Activated CD8-positive, alpha-beta memory T cell treated with anti-CD3 and anti-CD28 coated beads, Interleukin-2, amount 50 U/mL, for 48 hours (primary cell): ENCODE measurements at places on chromosomes 2 and 18.

- DNase-seq, result no peak
These were observed 400.5 kb upstream of the FSIP2 start for GRCh38 chr2:185338104-185338503.

DNA sequence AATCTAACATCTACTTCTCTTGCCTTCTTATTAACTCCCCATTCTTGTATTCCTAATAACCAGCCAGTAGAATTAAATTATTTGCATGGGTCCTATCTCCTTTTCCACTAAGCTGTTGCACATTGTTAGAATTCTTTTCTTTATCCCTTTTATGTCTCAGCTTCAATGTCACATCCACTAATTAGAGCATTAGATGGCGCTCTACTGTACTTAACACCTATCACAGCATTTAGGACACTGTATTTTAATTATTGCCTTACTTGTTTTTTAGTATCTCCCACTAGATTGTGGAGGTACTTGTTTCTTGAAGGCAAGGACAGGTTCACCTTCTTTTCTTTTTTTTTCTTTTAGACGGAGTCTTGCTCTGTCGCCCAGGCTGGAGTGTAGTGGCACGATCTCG lies 3.8 kb downstream of the LIPT1 start:
- no peak for DNase-seq

GRCh38 chr2:196513796-196514526 lies 125.6 kb upstream of the CCDC150 start:
- no peak for DNase-seq

GRCh38 chr2:100606726-100607343 lies 44.0 kb downstream of the PDCL3 start:
- no peak for DNase-seq

- DNase-seq, result no peak
These were observed 562.8 kb upstream of the SALL3 start for GRCh38 chr18:78416853-78417252.

GRCh38 chr2:218079943-218080913 lies 11.2 kb downstream of the RUFY4 start:
- DNase-seq, result no peak

DNA sequence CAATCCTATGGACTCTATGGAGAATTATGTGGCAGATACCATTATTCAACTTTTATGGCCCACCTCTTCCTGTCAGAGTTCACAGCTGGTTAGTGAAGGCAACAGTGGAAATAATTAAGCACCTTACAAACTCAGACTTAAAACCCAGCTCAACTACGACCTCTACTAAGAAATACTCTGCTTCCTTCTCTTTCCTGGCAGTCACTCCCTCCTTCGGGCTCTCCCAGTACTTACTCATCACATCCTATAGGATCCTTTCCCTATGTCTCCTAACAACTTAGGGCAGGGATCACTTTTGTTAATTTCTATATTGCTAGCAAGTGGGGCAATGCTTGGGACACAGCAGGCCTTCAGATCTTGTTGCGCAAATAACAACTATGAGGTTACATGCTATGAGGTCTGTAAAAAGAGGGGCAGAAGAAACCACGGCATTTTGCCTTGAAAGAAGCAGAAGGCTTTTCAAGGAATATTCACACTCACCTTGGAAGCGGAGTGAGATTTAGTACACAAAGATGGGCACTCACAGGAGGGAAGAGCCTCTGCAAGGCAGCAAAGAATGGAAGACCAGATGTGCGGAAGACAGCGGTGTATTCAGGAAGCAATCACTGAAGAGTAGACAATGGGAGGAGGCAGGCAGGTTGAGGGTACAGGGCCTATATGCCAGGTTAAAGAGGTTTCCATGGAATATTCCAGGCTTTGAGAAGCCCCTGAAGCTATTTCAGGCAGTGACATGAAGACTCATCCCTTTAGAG lies 2.1 kb downstream of the STK39 start:
- DNase-seq, result no peak

DNA sequence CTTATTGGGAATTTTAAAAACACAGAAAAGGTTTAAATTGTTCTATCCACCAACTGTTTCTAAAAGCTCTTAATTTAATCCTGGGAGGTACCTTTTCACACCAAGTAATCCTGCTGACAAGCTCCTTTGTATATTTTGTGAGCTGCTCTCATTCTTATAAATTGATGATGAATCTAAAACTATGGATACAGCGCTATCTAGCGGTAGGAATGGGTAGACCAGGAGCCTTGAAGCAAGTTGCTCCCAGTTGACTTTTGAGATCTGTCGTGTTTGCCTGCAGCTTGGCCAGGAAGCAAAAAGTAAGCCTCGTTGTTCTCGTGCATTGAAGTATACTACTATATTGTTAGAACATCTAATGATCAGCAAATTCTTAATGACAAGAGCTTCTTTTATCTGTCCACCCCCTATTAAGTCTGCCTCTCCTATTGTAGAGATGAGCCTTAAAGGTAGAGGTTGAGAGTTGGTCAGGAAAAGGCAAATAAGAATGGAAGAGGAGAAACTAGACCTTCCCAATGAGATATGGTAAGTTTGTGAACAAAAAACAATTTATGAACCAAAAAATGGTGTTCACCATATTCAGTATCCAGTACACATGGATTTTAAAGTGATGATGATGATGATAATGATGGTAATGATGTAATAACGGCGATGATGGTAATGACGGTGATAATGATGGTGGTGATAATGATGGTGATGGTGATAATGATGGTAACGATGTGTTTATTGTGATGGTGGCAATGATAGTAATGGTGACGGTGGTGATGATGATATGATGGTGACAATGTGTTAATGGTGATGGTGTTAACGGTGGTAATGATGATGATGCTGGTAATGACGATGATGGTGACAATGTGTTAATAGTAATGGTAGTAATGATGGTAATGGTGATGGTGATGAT lies 212.1 kb upstream of the NCKAP5 start:
- no peak for DNase-seq

DNA sequence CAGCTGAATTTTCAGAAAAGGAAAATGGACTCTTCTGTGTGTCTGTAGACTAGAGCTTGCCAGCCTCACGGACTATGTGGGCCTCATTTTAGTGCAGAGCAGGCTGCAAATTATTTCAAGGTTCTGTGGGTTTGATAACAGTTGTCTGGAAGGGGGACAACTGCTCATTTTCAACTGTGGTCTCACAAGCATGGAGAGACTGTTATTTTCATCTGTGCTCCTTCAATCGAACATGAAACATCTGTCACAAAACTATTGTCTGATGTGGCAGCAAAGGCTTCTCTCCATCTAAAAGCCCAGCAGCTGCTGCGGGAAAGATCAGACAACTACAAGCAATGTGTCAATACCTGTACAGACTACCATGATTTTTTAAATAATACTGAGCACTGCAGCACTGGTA lies 211.8 kb downstream of the LRRTM4 start:
- DNase-seq, result no peak

DNA sequence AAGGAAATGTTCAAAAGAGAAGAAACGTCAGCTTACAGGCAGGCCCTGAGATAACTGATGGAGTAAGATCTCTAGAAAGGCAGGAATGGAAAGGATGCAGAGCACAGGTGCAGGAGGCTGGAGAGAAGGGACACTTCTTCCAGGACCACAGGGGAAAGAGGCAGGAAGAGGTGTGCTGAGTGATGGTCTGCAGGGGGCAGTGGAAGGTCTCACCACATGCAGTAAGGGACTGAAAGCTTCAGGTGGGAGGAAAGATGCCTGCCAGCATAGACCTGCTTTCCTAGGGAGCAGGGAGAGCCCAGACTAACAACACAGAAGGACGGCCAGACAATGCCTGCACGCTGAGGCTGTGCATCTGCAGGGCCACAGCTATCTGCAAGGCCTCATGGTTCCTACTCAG lies 156.8 kb downstream of the L3MBTL4 start:
- DNase-seq, result no peak
